ENCODE measurements at places on chromosomes 1 and 21.

GRCh38 chr1:51908499-51908898, 30.0 kb upstream of the NRDC start:
- DNase-seq: no peak

GRCh38 chr1:174393885-174394284, 53.9 kb upstream of the GPR52 start:
- DNase-seq: no peak

DNA sequence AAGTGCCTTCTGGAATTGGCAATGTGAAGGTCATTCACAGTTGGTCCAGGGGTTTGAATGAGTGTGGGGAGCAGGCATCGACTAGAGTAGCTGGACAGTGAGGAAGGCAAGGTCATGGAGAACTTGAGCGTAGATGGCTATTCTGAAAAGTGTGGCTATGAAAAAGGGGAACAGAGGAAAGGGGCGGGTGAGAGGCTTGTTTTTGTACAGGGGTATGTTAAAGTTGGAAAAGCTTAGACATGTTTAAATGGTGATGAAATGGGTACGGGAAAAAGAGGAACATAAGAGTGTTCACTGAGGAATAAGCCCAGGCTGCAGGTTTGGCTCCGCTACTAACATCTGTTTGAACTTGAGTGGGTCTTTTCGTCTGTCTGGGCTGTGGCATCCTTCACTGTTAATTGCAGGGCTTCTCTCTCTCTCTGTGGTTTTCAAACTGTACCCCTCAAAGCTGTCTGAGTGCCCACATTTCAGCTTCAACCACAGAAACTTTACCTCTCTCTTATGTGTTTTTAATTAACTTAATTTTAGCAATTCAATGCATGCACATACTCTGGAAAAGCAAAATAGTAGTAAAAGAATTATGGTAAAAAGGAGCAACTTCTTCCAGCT, 70.8 kb upstream of the COA6 start:
- DNase-seq: no peak

DNA sequence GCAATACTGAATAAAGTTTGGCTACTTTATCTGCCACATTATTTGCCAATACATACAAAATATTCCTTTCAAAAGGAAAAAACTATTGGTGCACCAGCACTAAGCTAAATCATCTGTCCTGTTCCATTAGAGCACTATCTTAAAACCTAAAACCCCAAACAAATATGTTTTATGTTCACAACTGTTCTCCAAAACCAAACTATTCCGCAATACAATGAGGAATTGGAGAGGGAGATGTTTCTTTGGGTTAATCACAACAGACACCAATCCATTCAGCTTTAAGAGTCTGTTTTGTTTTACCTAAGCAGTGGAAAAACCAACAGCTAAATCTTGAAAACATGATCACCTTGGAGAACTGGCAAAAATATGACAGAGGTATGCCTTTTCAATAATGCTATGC, 85.1 kb downstream of the ZNF644 start:
- DNase-seq: no peak

- no peak for DNase-seq
Measured at GRCh38 chr1:202844935-202845334, 34.2 kb downstream of the PCAT6 start.

GRCh38 chr1:32894019-32894600, 7.1 kb downstream of the TMEM54 start:
- DNase-seq: peak; percentile 53

DNA sequence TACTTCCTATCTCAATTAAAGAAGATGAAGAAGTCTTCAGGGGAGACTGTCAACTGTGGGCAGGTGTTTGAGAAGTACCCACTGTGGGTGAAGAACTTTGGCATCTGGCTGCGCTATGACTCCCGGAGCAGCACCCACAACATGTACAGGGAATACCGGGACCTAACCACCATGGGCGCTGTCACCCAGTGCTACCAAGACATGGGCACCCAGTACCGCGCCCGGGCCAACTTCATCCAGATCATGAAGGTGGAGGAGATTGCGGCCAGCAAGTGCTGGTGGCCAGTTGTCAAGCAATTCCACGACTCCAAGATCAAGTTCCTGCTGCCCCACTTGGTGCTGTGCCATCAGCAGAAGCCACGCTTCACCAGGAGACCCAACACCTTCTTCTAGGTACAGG, 15.5 kb upstream of the RNF19B start:
- DNase-seq: no peak

DNA sequence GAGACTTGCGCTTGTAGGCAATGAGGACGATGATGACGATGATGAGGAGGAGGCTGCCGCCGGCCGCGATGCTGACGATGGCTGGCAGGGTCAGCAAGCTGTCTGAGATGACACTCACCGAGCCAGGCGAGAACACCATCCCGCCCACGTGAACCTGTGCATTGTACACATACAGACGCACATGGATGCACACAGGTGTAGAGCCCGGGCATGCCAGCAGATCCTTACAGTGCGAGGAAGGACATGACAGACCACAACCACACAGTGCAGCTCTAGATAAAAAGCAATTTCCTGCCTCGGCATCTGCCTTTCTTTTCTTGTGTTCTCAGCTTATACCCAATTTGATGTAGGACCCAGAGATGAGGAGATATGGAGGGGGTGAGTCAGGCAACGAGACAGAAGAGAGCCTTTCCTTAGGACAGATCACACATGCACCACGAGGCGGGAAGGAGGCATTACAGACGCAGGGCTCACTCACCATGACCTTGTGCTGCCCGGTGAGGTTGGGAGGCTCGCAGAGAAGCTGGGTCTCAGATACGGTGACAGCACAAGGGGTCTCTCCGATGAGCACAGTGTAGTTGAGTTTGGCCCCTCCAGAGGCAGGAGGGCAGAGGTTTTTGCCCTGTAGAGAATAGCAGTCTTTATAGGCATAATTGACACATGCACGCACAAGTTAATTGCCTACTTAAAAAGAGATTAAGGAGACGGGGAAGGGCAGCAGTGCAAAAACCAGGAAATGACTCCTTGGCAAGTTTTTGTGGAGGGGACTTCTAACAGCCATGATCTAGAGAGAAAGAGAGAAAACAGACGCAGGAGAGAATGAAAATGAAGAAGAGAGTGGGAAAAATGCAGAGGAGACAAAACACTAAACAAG, 133.9 kb upstream of the CD34 start:
- no peak for DNase-seq

DNA sequence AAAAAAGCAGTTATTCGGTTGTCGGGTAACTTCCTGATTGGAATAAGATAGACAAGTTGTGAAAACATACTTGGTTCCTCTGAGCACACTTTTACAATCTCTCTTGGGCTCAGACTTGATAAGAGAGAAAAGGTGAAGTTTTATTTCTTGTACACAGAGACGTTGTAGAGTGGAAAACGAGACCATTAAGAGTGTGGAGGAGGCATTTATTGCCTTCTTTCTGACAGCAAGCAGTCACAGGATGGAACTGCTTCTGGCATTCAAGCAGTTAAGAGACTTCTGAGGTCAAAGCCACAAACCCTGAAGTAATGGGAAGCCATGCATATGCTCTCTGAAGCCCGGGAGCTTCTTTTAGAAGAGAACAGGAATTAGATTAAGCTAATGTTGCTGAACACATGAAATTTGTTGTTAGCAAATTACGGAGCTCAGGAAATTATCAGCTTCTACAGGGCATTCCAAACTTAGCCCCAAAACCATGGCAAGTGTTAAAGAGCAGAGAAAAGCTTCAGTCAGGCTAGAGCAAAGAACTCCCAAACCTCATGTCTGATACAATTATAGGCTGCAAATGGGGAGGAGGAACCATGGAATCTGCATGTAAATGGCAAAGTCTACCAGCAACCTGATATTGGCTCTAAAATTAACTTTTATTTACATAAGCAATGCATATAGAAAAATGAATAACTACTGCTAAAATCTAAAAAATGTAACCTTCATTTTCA, 26.0 kb downstream of the S1PR1 start:
- DNase-seq: peak; percentile 41

- no peak for DNase-seq
Measured at GRCh38 chr1:15573477-15573876, 11.4 kb downstream of the AGMAT start.

GRCh38 chr1:173099166-173099565, 48.4 kb upstream of the TNFSF18 start:
- DNase-seq: no peak

GRCh38 chr1:161953256-161953920, 70.3 kb downstream of the OLFML2B start:
- DNase-seq: no peak

DNA sequence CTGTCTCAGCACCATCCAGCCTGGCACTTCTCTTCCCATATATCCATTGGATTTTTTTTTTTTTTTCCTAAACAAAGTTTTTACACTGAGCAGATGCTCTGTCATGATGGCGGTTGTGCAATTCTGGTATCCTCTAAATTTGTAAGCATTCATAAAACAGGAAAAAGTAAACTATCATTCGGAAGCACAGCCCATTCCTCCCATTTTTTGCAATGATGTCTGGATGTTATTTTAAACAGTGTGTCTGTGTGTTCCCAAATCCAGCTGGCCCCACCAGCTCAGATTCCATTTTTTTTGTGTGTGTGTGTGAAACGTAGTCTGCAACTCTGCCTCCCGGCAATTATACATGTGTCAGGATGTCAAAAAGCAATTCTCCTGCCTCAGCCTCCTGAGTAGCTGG, 33.5 kb downstream of the PDPN start:
- no peak for DNase-seq

DNA sequence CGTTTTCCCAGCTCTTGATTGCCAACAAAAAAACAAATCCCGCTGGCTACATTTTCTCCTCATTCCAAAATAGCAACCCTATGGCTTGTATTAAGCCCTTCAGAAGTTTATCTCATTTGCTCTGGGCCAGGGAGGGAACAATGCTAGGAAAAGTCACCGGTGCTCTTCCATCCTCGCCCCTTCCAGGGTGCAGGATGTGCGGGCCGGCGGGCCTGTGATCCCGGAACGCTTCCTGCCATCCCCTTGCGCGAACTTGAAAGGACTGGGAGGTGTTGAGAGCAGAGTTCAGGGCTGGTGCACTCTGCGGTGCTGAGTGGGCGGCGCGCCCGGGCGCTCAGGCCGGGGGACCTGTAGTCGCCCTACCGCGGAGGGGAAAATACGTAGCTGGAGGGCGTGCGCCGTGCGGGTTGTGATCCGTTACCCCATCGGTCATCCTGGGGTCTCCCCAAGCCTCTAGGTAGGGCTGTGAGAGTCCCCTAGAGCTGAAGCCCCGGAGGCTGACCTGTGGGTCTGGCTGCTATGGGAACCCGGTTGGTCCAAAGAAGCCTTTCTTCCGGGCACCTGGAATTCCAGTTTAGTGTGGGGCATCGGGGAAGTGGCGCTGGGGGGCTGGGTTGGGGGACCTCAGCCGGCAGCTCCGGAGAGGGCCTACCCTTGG, 13.1 kb downstream of the NR5A2 start:
- peak; percentile 63 for DNase-seq

GRCh38 chr1:2260917-2261316, 32.8 kb downstream of the SKI start:
- no peak for DNase-seq

GRCh38 chr1:11616766-11617165, 37.5 kb downstream of the FBXO2 start:
- no peak for DNase-seq

DNA sequence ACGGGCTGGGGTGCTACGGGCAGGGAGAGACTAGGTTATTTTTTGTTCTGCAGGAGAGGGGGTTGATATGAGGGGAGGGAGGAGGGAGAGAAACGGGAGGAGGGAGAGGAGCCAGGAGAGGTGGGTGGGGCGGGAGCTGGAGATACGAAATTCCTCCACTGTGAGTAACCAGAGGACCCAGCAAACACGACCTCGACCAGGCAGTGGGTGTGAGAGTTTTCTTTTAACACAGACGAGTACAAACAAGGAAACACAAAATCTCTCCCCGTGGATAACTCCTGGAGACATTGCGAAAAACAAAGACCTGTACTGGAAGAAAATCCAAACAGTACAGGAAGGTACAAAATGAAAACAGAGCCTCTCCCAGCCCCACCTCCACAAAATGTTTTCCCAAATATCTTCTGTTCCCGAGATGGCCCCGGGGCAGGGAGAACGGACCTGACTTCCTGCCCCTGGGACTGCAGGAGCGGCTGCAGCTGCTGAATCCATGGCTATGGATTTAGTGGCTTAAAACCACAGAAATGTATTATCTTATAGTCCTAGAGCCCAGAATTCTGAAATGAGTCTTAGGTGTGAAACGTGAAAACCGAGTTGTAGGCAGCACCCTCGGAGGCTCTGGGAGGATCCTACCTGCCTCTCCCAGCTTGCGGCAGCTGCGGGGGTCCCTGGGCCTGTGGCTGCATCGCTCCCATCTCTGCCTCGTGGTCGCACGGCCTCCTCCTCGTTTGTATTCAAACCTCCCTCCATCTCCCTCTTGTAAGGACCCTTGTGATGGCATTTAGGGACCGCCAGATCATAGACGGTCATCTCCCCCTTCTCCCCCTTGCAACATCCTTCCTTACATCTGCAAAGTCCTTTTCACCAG, 82.2 kb downstream of the RIPK4 start:
- no peak for DNase-seq

- peak; percentile 73 for DNase-seq
Measured at GRCh38 chr1:227788271-227789083, 27.0 kb upstream of the PRSS38 start.

- no peak for DNase-seq
Measured at GRCh38 chr1:96365076-96365475, 356.5 kb upstream of the PTBP2 start.

DNA sequence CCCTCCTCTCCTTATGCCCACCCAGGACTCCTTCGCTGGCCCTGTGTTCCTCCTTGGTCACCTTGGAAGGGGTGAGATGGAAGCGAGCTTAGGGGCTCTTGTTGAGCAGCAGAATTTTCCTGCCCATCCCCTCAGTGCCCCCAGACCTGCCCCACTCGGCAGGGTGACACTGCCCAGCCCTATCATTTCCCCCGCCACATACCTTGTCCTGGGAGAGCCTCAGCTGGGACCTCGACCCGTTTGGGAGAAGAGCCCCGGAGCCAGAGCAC, 1.4 kb upstream of the FNDC5 start:
- peak; percentile 52 for DNase-seq

GRCh38 chr21:26948194-26948593, 18.7 kb downstream of the ADAMTS5 start:
- DNase-seq: no peak

- DNase-seq: no peak
Measured at GRCh38 chr1:170694172-170694926, 30.4 kb downstream of the PRRX1 start.

DNA sequence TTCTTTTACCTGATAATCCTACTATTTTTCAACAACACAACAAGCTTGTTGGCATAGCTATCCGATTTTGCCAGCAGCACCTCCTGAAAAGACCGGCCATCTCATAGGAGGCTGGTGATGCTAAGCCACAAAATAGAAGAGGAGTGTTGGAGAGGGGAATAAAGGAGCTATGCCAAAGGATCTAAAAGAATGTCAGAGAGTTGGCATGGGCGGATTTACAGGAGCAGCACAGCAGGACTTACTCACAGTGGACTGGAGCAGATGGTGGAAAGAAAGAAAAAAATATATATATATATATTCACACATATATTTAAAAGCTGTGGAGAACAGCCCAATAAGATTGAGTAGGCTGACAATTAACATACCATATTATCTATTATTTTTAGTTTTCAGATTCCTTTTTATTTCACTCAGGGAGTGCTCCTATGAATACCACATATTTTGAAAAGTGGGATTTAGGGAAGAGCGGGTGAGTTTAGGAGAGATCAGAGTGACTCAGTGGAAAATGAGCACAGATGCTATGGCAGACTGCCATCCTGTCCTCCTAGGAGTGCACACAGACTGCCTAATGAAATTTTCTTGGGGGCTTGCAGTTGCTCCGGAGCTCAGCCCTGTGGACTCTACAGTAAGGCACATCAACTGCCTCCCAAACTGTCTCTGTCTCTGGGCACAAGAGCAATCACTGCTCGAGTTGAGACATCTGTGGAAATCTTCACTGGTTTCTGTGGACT, 394.4 kb upstream of the CHRM3 start:
- no peak for DNase-seq
